ENCODE measurements at places on chromosomes 7 and 10. TPM values are rescaled to one million over a fixed set of nuclear protein-coding genes. Genes with fewer than 3 reads are reported as not detected.

The PNLIP gene
- polyA plus RNA-seq, result not detected

The PDE6C gene
- 0.09 TPM for polyA plus RNA-seq

The IGF2BP3 gene
- polyA plus RNA-seq, result not detected

The MMD2 gene
- polyA plus RNA-seq, result 0.27 TPM

All from Purkinje cell (primary cell).